Activated naive CD4-positive, alpha-beta T cell treated with anti-CD3 and anti-CD28 coated beads, Interleukin-2, amount 10 ng/mL, durations not matched to agents 7 days and 5 days (primary cell): ENCODE measurements at places on chromosomes 4 and X.
A peak's percentile ranks its signal among the peaks of the same experiment; 100 is the strongest.

GRCh38 chr4:172232966-172233365 is 419.8 kb downstream of the GALNTL6 start:
- no peak for DNase-seq

DNA sequence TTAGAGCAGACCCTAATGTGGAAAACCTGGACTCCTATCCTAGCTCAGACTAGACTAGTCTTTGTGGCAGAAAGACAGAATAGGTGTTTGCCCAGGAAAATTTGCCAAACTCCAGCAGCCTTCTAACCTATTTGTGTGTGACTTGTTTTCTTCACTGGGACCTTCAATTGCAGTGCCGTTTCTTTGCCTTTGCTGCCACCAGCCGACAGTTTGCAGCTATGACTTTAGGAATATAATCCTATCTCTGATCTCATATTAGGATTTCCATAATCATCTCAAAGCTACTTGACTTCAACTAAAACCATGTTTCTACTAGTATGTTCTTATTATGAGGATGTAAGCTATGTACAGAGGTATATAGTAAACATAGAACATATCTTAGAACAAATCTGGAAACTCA is 60.2 kb upstream of the PGAM4 start:
- DNase-seq = peak; percentile 37

DNA sequence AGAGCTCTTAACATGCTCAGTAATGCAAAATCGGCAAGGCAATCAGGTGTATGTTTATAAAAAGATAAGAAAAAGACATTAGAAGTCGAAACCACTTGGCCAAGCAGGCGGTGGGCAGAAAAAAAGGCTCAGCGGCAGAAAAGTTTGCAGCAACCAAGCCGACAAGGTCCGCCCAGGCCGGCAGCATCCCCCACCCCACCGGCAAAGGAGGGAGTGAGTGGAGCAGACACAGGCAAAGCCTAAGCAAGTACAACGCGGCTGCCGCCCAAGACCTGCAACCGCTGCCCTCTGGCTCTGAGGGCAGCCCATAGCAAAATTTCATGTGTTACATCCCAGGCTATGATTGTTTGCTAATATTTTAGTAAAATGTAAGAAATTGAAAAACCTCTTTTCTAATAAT is 125.4 kb upstream of the ZCCHC13 start:
- no peak for DNase-seq

DNA sequence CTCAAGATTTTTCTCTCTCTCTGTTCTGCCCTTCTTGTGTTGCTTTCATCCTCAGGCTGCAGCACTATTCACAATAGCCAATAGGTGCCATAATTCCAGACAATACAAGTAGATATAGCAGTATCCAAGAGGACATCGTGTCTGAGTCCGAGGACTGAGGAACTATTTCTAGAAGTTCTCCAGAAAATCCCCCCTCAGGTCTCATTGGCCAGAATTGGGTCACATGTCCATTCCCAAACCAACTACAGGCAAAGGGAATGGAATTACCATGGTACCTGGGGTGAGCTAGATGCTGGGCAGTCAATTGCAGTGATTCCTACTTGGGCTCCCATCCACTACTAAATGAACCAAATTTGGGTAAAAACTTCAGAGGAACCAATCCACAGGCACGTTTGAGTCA is 301.9 kb upstream of the RASGEF1B start:
- DNase-seq = no peak
